Pulmonary artery endothelial cell (primary cell): ENCODE measurements at places on chromosomes 4 and X. TPM values are rescaled to one million over a fixed set of nuclear protein-coding genes. Genes with fewer than 3 reads are reported as not detected.
A peak's percentile ranks its signal among the peaks of the same experiment; 100 is the strongest.

KLHL13 gene
- 14.3 and 15.5 TPM in 2 replicates for total RNA-seq

AREG gene
- total RNA-seq = 0.20 and 0.32 TPM in 2 replicates

SSX3 gene
- not detected in 2 replicates for total RNA-seq

ATP8A1 gene
- total RNA-seq = 6.5 and 7.1 TPM in 2 replicates

SPIN2A gene
- 0.20 and 0.21 TPM in 2 replicates for total RNA-seq

MGST2 gene
- total RNA-seq = 36.0 and 60.2 TPM in 2 replicates

DNAJB14 gene
- 74.5 and 127 TPM in 2 replicates for total RNA-seq

SLC38A5 gene
- total RNA-seq = 54.8 and 88.9 TPM in 2 replicates

PTPN13 gene
- total RNA-seq = 6.3 and 12.8 TPM in 2 replicates

FDCSP gene
- not detected in 2 replicates for total RNA-seq

- DNase-seq = no peak
Measured at GRCh38 chrX:29470030-29470429, 745.3 kb upstream of the MAGEB2 start.

GRCh38 chr4:151860561-151861093 lies 99.8 kb upstream of the GATB start:
- no peak for DNase-seq

DNA sequence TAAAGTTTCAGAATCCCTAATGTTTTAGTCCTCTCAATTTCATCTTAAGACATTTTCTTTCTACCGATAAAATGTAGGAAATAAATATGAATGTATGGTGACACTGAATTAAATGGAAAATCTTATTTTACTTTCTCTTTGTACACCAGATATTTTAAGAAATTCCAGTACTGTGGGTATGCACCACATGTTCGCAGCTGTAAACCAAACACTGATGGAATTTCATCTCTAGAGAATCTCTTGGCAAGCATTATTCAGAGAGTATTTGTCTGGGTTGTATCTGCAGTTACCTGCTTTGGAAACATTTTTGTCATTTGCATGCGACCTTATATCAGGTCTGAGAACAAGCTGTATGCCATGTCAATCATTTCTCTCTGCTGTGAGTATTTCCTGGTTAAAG lies 26.9 kb downstream of the C4orf46 start:
- DNase-seq = no peak

GRCh38 chr4:48361012-48361400 lies 19.7 kb downstream of the SLAIN2 start:
- no peak for DNase-seq

DNA sequence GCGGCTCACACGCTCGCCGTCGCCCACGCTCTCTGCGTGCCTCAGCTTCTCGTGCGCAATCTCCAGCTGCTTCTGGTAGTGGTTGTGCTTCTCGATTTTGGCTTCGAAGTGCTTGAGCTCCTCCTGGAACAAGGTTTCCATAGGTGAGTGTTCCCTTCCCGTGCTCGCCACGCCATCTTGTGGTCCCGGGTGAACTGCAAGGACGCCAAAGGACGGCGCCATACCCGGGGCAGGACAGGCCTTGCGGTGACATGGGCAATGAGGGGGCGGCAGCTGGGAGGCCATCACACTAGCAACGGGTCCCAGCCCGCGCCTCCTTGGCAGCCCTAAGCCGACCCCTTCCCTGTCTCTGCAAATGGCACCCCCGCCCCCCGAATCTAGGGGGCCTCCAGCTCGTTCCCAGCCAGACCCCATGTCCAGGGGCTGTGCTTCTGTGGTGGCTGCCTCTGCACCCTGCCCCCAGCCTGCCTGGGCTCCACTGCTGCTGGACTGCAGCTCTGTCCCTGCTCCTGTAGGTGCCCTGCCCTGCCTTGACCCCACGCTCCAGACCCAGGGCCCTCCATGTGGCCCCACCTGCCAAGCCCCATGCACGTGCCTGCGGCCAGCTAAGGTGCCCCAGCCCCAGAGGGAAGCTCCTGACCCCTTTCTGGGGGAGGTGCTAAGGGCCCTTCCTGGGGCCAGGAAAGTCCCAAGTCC lies 17.3 kb downstream of the LRPAP1 start:
- DNase-seq = no peak

DNA sequence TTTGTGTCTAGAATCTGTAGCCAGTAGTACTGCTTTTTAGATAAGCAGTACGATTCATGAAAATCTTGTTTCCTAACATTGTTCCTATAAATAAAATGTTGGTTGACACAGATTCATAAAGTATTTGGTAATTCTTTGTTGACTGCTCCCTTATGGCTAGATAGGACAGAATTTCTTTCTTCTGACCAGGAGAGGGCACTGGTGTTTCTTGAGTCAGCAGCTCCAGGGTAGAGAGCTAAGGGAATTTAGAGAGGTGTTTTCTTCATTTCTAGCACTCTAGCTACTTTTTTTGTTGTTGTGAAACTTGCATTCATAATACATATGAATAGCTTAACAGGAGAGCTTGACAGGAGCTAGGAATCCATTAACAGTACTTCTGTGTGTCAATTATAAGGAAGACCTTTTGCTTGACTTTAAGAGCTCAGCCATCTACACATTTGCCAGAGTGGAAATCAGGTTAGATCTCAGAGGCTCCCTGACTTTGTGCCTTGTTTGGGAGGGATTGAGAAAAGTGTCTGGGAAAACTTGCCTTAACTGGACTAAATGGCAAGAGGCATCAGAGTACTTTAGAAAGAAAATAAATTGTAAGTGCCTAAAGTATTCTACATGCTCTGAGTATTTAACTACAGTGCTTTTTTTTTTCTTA lies 756.1 kb downstream of the SH3BGRL start:
- DNase-seq = no peak

- no peak for DNase-seq
Measured at GRCh38 chr4:152289941-152290340, 246.0 kb downstream of the FBXW7 start.

DNA sequence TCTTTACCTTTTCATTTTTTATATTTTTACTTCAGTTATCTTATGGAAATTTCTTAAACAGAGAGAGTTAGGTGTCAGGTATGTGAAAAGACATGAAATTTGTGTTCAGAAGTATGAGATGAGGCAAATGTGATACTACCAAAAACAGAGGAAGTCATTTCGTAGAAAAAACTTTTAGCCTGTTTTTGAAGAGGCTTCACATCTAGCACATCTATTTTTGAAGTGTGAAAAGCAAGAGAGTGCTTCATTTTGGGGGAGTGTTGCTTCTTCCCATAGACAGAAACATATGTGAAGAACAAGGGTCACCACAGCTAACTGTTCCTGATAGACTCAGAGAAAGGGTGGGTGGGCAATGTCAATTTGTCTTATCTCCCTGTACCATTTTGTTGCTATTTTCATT lies 125.3 kb downstream of the TET2 start:
- no peak for DNase-seq

- peak; percentile 52 for DNase-seq
Measured at GRCh38 chr4:113756005-113756410, 5.5 kb downstream of the CAMK2D start.

GRCh38 chrX:109533005-109533404 lies 3.6 kb upstream of the NXT2 start:
- DNase-seq = no peak
